Hematopoietic multipotent progenitor cell treated with erythropoietin and hydrocortisone succinate and interleukin-3 and kit ligand, for 8 days (in vitro differentiated cells): ENCODE measurements at places on chromosomes 12 and 14.

DNA sequence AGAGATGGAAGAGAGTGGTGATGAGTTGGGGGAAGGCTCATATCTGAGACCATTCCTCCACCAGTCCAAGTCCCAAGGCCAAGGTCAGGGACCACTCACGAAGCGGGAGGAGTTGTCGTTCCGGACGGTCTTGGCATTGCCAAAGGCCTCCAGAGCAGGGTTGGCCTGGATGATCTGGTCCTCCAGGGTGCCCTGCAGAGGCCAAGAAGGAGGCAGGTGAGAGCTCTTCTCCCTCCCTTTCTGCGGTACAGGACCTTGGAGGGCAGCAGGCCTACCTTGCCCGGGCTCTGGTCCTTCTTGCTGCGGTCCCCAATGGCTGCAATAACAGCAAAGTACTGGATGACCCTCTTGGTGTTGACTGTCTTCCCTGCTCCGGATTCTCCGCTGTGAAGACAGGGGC lies 4.0 kb downstream of the MYH7 start:
- DNase-seq, result no peak

DNA sequence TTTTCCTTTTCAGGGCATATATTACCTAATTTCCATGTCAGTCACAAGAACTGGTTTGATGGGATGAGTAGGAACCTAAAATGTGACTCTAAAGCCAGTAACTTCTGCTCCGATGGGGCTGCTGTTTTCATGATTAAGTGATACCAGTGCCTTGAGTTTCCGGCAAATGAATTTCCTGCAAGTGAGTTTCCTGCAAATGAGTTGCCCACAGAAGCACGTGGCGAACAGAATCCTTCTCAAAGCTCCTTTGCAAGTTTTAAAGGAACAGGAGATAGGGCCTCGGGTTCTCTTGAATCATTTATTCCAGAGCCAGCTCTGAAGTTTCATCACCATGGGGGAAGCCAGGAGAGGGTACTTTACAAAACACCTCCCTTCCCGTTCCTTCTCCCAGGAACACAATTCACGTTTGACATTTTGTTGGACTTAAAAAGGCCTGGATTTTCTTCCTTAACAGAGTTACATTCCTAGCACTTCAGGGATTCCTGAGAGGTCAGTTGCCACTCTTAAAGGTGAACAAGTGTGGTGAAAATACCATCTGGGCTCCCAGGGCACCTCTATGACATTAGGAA lies 2.2 kb upstream of the PPTC7 start:
- DNase-seq, result peak; percentile 60

DNA sequence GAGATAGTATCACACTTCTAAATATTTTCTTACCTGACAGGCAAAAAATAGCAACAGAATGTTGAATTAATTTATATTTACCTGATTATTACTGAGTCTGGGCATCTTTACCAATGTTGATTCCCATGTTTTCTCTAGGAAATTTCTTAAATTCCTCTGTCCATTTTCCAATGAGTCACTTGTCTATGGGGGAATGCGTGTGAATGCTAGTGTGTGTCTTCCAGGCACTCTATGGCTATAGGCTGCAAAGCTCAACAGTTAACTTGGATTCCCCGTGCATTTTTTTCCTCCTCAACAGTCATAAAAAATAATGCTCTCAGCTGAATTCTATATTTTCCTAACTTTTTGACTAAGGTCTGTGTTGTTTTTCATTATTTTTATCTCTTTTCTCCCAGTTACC lies 1385.8 kb upstream of the FLRT2 start:
- DNase-seq, result no peak

DNA sequence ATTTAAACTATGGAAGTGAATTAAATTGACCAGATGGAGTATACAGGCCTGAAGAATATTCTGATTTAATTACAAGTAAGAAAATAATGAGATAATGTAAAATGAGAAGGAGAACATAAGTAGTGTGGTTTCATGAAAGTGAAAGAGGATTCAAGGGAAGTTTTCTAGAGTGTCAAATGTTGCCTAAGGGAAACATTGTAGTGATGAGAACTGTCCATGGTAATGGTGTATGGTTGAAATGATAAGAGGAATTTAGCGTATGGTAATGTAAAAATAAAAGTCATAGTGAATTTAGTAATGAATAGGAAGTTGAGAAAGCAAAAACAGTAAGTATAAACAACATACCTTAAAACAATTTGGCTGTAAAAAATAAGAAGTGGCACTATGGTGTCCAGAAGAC lies 1954.6 kb upstream of the FLRT2 start:
- no peak for DNase-seq

- DNase-seq, result no peak
These were observed 11.0 kb upstream of the PLEKHG3 start for GRCh38 chr14:64692986-64693809.

- DNase-seq, result peak; percentile 45
These were observed 27.6 kb downstream of the BICD1 start for GRCh38 chr12:32134101-32134888.

DNA sequence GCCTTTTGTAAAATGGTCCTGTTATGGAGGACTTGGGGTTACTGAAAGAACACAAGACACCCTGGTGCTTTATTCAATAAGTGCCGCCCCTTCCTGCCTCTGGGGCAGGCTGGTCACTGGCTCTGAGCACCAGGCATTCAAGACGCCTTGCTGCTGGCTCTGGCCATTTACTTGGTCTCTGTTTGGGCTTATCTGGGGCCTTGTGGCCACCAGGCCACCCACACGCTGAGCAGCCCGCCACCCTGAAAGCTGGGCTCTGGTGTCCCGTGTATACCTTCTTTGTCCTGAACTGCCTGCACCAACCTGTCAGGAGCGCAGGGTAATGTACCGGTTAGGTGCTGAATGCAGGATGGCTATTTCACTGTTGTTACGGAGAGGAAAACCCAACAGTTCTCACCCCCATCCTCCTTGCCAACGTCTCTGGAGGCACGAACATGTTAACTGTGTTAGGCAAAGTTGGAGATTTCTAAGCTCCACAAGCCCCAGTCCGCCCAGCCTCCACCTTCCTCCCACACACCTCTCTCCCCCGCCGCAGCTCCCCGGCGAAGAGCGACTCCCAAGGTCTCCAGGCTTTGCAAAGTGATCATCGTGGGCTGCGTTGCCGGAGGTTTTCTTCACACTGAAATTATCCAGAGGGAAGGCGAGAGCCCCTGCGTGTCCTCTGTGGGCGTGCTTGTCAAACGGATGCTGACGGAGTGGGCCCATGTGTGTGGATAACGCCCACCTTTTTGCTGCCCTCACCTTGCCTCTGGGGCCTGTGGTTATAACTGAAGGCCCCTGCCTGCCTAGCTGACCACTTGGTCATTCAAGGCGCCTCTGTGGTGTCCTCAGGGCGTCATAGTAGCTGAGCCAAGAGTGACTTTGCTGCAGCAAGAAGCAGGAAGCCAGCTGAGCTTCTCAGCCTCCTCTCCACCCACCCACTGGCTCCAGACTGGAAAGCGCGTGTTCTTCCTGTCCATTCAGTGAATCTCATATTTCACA lies 18.8 kb upstream of the BEGAIN start:
- DNase-seq, result no peak

- DNase-seq, result no peak
These were observed 31.3 kb upstream of the ATP2A2 start for GRCh38 chr12:110249716-110250225.

GRCh38 chr12:12428961-12429657 lies 72.2 kb downstream of the BORCS5 start:
- DNase-seq, result no peak

- DNase-seq, result peak; percentile 84
These were observed 103.5 kb upstream of the BCAT1 start for GRCh38 chr12:25052196-25052913.

- no peak for DNase-seq
These were observed 724 bp downstream of the BLOC1S1 start for GRCh38 chr12:55716582-55716957.

DNA sequence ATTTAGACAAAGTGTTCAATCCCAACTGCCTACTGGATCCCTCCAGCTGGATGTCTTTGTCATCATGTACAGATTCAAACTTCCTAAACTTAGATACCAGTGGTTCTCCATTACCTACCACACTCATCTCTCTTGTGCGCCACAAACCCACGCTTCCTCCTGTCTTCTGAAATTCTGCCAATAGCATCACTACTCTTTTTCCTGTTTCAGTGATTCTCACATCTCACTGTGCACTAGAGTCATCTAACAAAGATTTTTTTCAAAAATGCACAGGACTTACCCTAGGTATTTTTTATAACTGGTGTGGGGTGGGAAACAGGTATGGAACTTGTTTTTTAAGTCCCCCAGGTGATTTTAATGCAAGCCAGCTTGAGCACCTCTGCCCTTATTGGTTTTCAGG lies 5.9 kb downstream of the PSMB5 start:
- DNase-seq, result no peak

GRCh38 chr14:63508033-63508432 lies 35.1 kb downstream of the PPP2R5E start:
- no peak for DNase-seq

- no peak for DNase-seq
These were observed 33.1 kb upstream of the MMP19 start for GRCh38 chr12:55875704-55876467.

- no peak for DNase-seq
These were observed 69.6 kb downstream of the PTPN11 start for GRCh38 chr12:112488257-112488876.

DNA sequence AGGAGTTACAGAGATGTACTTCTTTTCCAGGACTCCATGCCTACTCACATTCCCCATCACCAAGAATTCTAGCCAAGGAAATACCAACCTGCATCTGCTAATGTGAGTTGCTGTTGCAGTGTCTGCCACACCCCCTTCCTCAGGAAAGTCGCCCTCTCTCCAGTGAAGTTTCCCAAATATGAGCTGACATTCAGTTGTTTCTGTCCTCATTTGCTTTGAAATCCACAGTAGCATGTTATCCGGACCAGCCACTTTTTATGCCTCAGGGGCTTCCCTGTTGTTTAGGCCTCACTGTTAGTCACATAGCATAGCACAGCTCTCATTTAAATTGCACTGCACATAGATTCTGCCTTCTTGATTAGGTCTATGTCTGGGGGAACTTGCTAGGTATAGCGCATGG lies 212.4 kb downstream of the EGLN3 start:
- DNase-seq, result no peak
